ENCODE measurements at places on chromosomes 1 and 21. TPM values are rescaled to one million over a fixed set of nuclear protein-coding genes. Genes with fewer than 3 reads are reported as not detected.
A peak's percentile ranks its signal among the peaks of the same experiment; 100 is the strongest.

The IGSF3 gene
- 18.6 TPM for total RNA-seq

The KRTAP12-2 gene
- not detected for total RNA-seq

The C8A gene
- not detected for total RNA-seq

The TGFB2 gene
- total RNA-seq = not detected

The ATP1A1 gene
- total RNA-seq = 232 TPM

The PEAR1 gene
- 0.39 TPM for total RNA-seq

The LIN9 gene
- total RNA-seq = 9.5 TPM

The DBT gene
- 19.0 TPM for total RNA-seq

The LINGO4 gene
- not detected for total RNA-seq

The NTRK1 gene
- 0.24 TPM for total RNA-seq

- no peak for DNase-seq
These were observed 30.0 kb upstream of the NRDC start for GRCh38 chr1:51908499-51908898.

- DNase-seq = no peak
These were observed 492.0 kb upstream of the USP24 start for GRCh38 chr1:55707196-55707595.

GRCh38 chr21:31276663-31277062 lies 67.4 kb downstream of the TIAM1 start:
- DNase-seq = no peak

DNA sequence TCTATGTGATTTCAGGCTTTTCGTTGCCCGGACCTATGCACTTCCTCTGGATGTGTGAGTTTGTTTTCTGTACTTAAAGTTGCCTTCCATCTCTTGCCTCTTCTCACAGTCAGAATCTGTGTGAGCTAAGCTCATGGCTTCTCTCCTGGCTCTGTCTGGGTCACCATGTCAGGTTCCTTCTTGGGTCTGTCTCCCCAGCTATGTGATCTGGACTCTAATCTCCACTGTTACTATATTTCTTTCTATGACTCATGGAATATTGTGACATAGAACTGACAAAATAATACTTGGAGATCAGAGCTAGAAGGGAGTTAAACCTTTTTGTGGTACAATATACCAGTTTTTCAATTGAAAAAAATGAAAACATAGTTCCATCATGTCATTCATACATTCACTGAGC lies 172.7 kb upstream of the FGGY start:
- DNase-seq = no peak

DNA sequence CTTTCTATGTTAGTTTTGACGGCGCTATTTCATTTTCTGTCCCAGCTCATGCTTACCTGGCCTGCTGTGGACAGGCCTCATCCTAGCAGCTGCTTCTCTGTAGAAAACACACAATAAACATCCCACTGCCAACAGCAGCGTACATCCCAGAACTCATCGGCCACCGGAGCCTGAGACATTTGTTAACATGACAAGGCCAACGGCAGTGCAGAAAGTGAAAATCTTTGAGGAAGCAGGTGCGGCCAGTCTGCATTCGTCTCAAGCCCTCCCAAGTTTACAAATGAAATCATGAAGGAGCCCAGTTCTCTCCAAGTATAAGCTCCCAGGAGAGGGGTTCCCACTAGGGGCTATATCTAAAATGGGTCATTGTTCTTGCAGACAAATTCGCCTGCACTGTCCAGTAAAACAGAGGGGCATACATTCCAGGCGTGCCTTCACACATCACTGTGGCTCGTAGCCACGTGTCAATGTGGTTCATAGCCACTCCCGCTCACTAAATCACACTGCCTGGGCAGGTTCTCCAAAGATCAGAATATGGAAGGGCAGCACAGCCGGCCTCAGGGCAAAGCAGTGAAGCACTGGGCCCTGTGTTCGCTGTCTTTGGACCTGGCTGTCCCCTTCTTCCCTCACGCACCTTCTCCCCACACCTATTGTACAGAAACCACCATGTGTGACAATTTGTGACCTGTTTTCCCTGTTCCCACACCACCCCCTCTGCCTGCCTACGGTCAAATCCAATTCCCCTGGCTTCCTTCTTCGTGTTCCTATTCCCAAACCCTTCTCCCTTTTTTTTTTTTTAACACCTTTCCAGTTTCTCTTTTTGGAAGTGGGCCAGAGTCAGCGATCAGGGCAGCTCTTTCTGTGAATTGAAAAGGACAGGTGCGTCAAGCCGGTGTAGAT lies 27.0 kb upstream of the ABCG1 start:
- no peak for DNase-seq

GRCh38 chr1:179798864-179799516 lies 55.9 kb downstream of the FAM163A start:
- no peak for DNase-seq

DNA sequence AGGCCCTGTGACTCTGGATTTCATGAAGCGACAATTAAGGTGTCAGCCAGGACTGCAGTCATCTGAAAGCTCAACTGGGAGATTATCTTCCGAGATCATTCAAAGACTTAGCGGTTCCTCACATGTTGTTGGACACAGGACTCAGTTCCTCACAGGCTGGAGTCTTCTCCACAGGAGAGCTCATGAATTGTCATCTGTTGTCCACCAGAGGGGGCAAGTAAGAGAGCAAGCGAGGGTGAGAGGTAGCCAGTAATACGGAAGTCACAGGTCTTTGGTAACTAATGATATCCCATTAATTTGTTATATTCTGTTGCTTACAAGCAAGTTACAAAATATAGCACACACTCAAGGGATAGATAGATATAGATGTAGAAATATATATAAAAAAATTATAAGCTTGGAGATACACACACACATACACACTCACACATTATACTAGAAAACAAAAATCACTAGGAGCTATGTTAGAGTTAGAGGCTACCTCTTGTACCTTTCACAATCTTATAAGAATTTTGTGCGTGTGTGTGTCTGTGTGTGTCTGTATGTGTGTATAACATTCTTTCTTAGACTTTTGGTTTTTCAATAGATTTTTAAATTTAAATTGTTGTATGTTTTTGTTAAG lies 1695.3 kb downstream of the BRINP3 start:
- DNase-seq = peak; percentile 61

DNA sequence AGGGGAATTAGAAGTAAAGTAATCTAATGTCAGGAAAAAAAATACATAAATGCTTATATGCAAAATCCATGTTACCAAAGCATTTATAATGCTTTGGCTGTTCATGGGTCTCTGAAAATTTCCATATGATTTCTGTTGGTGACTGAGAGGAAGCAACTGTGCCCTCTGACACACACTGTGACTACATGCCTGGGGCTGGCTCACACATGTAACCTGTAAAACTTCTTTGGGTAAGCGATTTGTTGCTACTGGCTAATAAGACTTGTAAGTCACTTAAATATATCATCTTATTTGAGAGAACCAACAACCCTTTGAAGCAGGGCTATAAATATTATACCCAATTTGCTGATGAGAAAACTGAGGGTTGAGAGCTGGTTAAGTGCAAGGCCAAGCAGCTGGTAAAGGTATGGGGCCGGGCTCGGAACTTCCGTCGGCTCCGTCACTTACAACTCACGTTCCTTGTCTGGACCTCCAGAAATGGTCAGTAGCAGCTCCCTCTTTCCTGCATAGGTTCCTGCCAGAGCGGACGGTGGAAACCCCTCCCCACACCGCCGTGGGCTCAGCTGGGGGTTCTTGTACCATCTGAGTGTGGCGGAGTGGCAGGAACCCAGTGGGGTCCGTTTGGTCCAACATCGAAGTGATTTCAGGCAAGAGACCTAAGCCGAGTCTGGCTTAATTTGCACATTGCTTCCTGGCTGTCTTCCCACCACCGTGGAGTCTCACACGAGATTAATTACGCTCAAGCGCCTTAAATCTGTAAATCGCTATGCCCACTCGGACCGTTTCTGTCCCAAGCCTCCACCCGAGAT lies 714 bp downstream of the DFFA start:
- no peak for DNase-seq

- DNase-seq = no peak
These were observed 20.8 kb downstream of the ACADM start for GRCh38 chr1:75745276-75745675.

DNA sequence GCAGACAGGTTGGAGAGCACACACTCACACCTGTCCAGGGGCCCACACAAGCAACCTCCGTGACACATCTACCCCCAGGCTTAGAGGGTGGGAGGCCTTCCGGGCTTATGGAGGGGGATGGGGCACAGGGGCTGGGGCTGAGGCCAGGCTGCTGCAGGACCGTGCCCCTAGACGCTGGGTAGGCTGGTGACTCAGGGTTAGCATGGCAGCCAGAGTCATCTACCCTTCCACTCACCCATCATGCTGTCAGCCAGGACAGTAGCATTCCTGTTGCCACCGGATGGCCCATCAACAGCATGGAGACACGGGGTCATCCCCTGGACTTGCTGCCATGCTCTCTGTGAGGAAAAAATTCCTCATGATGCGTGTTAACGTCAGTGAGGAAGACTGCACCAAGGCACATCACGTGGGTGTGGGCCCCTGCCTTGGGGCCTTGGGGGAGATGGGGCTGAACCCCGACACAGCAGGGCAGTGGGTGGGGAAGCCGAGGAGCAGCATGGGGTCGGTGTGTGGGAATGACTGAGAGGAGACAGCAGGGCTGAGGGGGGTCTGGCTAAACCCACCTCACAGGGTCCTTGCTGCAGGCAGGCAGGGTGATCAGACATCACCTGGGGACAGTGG lies 52.8 kb downstream of the WNT9A start:
- DNase-seq = peak; percentile 16

- no peak for DNase-seq
These were observed 233.0 kb upstream of the IRF2BP2 start for GRCh38 chr1:234842726-234843641.

DNA sequence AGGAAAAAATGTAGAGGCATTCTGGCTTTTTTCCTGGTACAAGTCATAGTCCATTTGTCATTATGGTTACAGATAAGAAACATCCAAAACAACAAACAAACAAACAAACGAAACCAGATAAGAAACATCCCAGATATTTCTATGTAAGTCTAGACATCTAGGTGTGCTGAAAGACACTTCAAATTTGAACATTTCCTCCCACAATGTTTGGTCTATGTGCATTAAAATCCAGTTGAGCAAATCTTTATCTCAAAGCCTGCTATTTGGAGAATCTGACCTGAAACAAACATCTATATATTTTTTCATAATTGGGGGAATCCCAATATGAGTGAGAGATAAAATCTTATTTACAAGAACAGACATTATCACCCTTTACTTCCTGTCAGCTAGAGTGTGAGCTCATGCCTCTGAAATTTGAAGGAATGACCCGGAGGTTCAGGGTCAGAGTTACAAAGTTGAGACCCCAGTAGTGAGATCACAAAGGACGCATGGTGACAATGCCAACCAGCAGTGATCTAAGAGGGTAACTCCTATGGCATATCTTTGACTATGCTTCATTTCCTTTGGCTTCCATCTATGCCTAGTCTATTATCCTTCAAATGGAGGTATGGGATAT lies 182.9 kb upstream of the ATP1B1 start:
- DNase-seq = no peak

DNA sequence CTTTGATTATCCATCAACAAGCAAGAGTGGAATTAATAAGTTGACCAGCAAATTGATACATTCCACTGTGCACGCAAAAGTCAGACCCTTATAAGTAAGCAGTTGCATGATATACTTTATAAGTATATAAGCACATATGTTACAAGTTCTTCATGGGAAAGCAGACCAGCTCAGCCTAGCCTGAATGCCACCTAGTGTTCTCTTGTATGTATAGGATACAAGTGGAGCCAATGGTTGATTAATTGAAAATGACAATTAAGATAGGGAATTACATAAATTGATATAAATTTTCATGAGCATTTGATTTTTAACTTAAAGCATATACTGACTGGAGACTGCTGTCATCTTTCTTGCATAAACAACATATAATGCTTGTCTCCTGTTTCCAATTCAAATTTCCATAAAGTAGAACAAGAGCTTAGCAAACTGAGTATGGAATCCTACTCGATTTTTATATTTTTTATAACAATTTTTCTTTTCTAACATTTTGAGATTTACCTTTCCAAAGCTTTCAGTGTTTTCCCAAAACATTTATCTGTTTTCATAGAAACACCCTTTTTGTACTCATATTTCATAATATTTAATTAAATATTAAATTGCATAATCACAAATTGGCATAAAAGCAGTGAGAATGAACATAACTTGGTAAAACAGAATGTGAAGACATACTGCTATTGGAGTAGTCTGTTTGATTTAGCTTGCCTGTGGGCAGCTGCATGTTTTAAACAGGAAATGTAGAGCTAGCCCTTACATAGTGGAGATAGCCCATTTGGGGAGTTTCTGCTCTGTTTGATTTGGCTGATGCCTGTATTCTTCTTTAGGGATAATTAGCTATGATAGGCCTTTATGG lies 62.8 kb downstream of the MAGI3 start:
- DNase-seq = no peak

DNA sequence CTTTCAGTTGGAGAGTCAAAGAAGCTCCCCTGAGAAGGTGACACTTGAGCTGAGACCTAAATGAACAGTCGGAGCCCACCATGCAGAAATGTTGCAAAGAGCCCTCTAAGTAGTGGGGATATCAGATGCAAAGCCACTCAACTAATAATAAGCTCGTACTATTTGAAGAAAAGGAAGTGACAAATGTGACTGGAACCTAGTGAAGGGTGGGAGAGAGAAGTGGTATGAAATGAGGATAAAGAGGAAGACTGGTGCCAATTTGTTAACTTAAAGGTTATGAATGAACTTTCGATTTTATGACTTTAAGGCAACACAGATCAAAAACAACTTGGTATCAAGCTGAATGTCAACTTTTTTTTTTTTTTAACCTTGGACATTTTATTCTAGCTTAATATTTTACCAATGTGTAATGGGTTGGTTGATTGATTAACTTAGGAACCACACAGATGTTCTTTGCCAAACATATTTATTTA lies 14.7 kb downstream of the LYPLAL1 start:
- no peak for DNase-seq

- no peak for DNase-seq
These were observed 86.9 kb downstream of the NAV1 start for GRCh38 chr1:201625851-201626251.

- DNase-seq = no peak
These were observed 13.7 kb upstream of the ACADM start for GRCh38 chr1:75710832-75711231.

GRCh38 chr1:192654591-192655251 lies 18.8 kb downstream of the RGS13 start:
- DNase-seq = no peak

GRCh38 chr21:33024201-33025103 lies 1.3 kb upstream of the OLIG2 start:
- DNase-seq = peak; percentile 41
